ENCODE measurements at places on chromosomes 5 and 9.

- no peak for DNase-seq
These were observed 54.7 kb downstream of the GAS1 start for GRCh38 chr9:86892576-86892975.

GRCh38 chr9:90538566-90538965 is 104.1 kb downstream of the DIRAS2 start:
- DNase-seq: no peak

GRCh38 chr9:12554636-12555035 is 138.5 kb upstream of the TYRP1 start:
- DNase-seq: no peak

DNA sequence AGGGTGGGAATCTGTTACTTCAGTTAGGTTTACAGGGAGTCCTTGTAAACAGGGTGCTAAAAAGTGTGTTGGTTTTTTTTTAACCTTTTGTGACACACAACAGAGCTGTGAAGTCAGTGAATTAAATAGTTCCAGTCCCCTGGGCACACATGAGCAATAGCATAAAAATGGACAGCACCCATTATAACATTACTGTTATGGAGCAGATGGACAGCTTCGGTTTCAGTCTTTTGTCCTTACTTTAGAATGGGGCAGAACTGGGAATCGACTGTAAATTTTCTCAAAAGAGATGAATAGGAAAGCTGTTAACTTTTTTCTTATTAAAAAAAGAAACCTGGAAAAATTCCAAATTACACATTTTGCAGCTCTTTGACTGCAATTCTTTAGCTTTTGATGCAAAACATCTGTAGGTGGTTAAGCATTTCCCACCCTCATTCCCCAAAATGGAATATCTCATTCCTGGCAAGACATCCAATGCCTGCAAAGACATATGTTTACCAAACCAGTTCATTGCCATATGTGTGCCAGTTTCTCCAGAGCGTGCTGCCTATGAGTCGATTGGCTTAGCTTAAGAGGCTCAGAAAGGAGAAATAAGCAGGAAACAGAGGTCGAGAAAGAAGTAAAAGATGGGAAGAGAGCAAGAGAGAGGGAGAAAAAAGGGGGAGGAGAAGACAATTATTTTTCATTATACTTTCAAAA is 212.3 kb upstream of the TMEM161B start:
- DNase-seq: no peak

- DNase-seq: no peak
These were observed 158.8 kb downstream of the TSSK1B start for GRCh38 chr5:113276001-113276400.

GRCh38 chr9:69812068-69813000 is 8.3 kb upstream of the CFAP95 start:
- DNase-seq: no peak

DNA sequence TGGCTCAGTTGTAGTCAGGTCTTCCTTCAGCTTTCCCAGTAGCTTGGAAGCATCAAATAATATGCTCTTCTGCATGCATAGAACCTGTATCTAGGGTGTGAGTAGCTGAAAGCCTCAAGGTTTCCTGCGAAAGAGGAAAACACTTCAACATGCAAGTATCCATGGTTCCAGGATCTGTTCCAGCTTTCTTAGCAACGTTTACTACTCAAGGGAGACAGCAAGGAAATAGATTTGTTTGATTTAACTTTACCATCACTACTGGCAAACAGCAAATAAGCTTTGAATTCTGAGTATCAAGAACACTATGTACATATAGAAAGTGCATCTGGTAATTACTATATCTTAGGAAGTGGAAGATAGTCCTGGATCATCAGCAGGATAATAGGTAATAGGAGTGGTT is 341.0 kb downstream of the PRR16 start:
- no peak for DNase-seq

- peak; percentile 65 for DNase-seq
These were observed 10.4 kb upstream of the GLIPR2 start for GRCh38 chr9:36126016-36126730.

GRCh38 chr9:79583952-79584654 is 12.3 kb downstream of the TLE4 start:
- DNase-seq: no peak
